ENCODE measurements at places on chromosomes 1 and 21.

DNA sequence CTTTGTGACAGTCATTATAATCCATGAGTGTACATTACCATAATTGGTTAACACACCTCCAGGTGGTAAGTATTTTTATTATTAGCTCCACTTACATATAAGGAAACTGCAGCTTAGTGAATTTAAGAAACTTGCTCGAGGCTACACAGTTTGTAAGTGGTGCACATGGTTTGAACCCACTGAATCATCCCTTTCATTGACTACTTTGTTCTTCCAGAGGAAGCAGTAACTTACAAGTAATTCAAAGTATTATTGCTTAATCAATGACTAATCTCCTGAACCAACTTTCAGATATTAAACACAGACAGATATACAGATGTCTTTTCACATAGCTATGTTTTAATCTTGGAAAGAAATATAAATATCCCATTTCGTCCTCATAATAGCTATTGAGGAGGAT lies 18.7 kb upstream of the CLDN8 start:
- no peak for DNase-seq

DNA sequence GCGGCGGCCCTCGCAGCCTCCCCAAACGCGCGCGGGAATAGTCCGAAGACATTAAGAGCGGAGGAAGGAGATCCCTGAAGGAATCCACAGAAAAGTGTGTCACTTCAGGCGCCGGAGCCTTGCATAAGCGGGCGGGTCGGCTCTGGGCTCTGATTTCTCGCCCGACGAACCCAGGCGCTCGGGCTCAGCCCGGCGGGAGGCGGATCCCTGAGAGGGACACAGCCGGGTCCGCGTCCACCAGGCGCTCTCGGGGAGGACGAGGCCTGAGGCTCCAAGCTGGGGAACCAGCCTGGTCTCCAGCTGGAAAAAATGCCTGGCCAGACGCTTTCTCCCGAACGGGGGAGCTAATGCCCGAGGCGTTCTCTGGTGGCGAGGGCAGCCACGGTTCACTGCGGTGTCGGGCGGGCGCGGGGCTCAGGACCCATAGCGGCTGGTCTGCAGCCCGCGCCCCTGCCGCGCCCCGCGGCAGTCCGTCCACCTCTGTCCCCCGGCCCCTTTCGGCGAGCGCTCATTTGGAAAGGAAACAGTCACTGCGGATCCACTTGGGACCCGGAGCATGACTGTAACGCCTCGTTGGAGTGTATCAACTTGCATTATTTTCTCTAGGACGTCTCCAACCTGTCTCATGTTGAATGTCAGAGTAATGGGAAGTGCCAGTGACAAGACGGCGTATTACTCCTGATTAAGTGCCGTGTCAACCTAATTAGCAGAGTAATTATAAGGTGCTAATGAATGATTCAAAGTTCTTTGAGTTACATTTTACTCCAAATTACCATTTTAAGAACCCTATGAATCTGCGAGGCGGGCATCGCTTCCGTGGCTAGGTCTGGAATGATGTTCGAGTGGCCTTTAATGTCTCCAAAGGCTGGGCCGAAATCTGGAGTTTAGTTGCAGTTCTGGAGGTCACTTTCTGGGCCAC lies 1.6 kb upstream of the BARHL2 start:
- no peak for DNase-seq

GRCh38 chr1:69403756-69404320 lies 163.9 kb upstream of the LRRC7 start:
- DNase-seq = no peak

GRCh38 chr1:192376374-192376773 lies 59.6 kb downstream of the RGS21 start:
- DNase-seq = no peak

DNA sequence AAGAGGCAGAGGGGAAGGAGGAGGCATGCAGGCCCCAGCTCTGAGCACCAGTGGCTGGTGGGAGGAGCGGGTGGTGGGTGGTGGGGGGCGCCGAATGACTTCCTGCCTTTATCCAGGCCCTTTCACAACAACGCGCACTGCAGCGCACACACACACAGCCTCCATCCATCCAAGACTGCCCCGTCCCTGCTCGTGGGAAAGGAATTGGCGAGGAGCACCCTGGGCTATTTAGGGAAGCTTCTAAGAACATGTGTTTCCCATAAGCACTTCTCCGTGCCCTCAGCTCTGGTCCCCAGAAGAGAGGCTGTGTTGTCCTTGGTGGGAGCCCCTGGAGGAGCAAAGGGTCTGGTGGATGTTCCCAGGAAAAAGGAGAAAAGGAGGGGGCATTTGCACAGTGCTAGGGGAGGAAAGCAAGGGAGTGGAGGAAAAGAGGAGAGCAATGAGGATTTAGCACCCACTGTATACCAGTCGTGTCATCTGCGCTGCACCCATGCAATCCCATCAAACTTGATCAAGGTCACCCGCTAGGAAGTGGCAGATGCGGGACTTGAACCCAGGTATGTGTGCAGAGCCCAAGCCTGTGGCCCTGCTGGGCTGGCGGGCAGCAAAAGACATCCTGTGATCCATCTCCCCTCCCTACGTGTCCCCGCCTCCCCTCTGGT lies 28.1 kb downstream of the EPHA2 start:
- no peak for DNase-seq

DNA sequence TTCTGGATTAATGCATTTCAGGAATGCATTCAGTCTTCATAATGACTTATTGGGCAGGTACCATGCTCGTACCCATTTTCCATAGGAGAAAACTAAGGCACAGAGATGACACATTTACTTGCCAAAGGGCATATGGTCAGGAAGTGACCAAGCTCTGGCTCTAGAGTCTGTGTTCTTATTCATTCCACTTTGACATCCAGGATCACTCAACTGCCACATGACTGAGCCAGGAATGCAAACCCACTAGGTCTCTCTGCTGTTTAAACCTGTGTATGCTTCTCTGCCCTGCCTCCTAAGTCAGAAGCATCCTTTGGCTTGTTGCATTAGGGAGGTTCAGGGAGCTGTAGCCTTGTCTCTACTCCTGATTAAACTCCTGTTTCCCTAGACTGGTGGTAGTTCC lies 7.5 kb downstream of the KAZN start:
- DNase-seq = no peak

All from activated CD4-positive, alpha-beta T cell treated with anti-CD3 and anti-CD28 coated beads, Interleukin-2, amount 50 U/mL, for 24 hours (primary cell).